ENCODE measurements at places on chromosomes 6 and 20.
A peak's percentile ranks its signal among the peaks of the same experiment; 100 is the strongest.

GRCh38 chr6:54053881-54054391, 57.3 kb upstream of the MLIP start:
- DNase-seq, result no peak

GRCh38 chr20:62122654-62123449, 577 bp downstream of the LSM14B start:
- no peak for DNase-seq

DNA sequence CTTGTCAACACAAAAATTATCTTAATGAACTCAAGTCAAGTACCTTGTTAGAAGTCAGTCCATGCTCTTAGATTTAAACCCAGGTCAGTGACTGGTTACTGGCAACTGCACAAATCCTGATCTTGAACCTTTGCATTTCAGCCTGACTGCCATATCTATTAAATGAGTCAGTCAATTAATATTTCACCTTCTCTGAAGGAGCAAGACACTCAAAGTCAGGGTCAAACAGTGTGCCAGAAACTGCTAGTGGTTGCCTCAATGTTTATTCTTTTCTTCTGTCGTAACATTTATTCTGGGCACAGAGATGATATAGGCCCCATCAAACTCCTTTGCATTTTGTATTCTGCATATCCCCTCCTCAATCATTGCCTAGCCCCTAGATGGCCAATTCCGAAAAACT, 193.9 kb upstream of the MOCS1 start:
- no peak for DNase-seq

GRCh38 chr20:41411391-41411847, 44.8 kb upstream of the EMILIN3 start:
- DNase-seq, result no peak

DNA sequence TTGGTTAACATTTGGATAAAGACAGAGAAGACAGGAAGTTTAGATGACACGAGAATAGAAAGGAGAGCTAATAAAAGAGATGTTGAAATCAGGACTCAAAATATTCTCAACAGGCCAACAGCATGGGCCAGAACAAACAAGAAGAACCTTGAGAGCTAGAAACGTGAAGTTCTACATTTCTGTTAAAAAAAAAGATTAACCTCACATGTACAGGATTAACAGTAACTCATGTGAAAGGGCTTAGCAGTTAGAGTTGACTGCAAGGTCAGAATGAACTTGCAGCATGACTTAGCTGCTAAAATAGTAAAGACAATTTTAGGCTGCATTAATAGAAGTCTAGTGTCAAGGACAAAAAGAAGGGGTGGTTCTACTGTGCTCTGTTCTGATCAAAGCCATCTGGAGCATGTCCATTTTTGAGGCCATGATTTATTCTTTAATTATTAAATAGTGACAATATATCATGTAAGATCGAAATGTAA, 331.1 kb upstream of the HSF2 start:
- no peak for DNase-seq

DNA sequence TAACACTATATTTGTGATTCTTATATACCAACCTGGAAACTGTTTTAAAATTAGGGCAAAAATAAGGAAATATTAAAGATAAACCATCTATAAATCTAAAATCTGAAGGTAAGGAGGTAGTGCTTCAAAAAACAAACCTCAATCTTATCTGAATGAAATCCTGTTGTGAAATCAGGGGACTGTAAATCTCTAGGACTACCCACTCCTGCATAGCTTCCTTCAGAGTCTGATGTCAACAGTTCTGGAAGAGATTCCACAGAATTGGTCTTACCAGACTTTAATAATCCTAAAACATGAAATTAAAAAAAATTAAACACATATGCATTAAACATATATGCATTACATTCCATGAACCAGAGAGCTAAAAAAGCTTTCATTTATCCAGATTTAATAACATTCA, 51.4 kb downstream of the IBTK start:
- DNase-seq, result no peak

DNA sequence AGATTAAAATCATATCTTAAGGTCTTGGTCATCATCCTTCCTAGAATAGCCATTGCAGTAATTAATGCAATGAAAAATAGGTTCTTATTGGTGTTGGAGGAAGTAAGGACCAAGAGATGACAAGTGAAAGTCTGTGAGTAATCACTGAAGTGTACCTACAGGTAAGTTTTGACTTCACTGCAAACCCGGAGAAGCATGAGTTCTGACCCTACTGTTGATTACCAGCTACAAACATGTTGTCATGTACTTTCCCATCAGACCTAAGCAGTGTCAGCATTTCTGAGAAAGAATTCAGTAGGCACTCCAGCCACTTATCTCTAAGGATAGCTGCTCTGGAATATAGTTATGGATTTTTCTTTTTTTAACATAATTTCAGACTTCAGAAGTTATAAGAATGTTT, 280.9 kb downstream of the ZFAND3 start:
- no peak for DNase-seq

- no peak for DNase-seq
Measured at GRCh38 chr20:1302685-1303541, 26.0 kb downstream of the SDCBP2 start.

GRCh38 chr6:6586671-6587526, 1.6 kb upstream of the LY86 start:
- DNase-seq, result no peak

- peak; percentile 69 for DNase-seq
Measured at GRCh38 chr20:32474967-32475811, 109.9 kb downstream of the NOL4L start.

- DNase-seq, result no peak
Measured at GRCh38 chr6:153563001-153563400, 431.9 kb upstream of the RGS17 start.
